ENCODE measurements at places on chromosomes 11 and 22.

DNA sequence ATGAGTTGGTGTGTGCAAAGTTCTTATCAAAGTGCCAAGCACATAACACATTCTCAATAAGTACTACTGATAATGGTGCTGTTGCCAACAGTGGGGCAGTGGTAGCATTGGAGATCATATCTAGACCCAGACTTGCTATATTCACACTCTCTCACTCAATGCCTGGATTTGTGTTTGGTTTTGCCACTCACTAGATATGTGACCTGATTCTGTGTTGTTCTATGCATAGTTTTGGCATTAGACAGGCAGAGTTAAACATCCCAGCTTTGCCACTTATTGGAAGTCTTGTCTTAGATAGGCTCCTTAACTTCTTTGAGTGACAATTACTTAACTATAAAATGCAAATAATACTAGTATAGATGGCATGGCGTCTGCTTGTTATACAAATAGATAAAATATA lies 642.6 kb upstream of the CCDC179 start:
- DNase-seq, result no peak

GRCh38 chr11:114846416-114846791 lies 168.1 kb downstream of the NXPE2 start:
- no peak for DNase-seq

- DNase-seq, result peak; percentile 80
Measured at GRCh38 chr11:66467756-66468155, 1.1 kb downstream of the PELI3 start.

- no peak for DNase-seq
Measured at GRCh38 chr11:111419181-111419580, 40.1 kb upstream of the POU2AF1 start.

DNA sequence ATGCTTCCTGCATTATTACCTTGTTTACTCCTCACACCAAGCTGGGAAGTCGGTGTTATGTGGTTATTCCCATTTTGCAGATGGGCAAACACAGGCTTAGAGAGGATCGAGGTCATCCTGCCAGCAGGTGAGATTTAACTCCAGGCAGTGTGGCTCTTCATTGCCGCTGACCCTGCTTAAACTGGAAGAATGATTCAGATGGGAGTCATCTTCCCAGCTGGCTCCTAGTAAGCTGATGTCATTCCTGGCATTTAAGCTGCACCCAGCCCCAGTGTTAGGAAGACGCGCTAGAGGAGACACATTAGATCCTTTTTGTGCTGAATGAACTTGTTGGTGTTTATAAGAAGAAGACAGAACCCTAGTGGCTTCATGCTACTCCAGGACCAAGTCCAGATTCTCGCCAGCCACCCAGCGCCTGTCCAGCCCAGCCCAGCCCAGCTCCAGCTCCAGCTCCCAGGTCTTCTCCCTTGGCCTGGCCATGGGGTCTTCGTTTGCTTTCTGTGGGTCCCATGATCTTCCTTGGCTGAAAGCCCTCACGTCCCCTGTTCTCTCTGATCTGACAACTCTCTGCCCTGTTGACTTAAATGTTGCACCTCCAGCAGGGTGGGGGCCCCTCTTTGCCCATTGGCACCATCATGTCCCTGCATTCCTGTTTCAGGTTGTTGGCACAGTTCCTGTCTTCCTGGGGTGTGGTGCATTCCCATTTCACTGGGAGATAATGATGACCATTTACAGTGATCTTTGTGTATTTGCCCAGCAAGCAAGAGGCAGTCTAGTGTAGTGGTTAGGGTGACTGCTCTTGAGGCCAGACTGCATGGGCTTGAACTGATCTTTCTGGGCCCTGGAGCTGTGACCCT lies 13.6 kb downstream of the PARVB start:
- DNase-seq, result peak; percentile 96

DNA sequence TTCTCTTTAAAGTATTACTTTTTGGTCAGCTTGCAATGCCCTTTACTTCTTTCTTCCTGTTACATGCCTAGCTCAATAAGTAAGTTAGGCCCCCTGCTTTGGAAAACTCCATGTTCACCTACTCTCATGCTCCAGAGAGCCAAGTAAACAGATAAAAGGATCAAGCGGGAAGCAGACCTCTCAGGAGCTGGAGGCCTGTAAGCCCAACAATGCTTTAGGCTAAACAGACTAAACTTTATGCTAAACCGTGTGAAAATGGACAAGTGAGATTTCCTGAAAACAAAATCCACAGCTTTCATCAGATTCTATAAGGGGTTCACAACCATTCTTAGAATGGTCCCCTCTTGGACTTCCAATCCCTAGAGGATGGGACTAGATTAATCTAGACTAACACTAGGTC lies 40.2 kb downstream of the CELF1 start:
- no peak for DNase-seq

DNA sequence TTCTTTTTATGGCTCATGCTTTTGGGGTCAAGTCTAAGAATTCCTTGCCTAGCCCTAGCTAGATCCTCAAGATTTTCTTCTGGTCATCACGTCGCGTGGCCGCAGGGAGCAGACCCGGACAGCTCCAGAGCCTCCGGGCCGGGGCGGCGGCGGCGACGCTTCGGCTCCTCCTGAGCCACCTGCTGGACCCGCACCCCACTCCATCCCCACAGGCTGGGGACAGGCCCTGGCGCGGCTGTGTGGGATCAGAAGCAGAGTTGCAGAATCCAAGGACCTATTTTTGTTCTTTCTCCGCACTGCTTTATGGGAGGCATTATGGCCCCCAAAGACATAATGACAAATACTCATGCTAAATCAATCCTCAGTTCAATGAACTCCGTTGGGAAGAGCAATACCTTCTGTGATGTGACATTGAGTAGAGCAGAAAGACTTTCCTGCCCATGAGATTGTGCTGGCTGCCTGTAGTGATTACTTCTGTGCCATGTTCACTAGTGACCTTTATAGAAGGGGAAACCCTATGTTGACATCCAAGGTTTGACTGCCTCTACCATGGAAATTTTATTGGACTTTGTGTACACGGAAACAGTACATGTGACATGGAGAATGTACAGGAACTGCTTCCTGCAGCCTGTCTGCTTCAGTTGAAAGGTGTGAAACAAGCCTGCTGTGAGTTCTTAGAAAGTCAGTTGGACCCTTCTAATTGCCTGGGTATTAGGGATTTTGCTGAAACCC lies 12.4 kb upstream of the SCARF2 start:
- DNase-seq, result no peak
